ENCODE measurements at places on chromosomes 2 and 18. TPM values are rescaled to one million over a fixed set of nuclear protein-coding genes. Genes with fewer than 3 reads are reported as not detected.

DNA sequence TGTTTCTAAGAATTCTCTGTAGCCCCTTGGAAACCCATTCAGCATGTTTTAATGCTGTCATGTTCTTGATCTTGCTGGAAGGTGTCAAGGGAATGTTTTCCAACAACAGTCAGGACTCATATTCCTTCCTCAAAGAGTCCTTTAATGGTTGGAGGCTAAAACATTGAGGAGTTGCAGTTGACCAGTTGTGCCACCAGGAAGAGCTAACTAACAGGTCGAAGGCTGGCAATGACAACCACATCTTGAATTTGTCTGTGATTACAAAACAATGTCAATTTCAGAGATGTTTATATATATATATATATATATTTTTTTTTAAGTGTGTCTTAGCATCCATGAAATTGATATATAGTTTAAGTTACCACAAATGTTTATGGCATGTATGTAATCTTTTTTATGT lies 151.5 kb downstream of the INO80D start:
- no peak for DNase-seq

DNA sequence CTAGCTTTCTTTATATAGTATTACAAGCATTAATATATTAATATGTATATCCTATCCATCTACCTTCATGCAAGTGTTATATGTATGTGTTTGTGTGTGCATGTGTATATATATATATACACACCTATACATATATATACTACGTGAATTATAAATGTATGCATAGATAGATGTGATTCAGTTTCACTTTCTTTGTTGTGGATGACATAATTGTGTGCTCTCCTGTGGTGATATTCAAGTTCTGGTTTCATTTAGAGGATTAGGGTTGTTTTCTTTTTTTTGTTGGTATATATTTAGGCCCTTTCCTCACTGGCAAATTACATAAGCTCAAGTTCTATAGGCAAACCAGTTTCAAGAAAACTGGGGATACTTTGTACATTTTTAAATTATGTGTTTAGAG lies 225.7 kb upstream of the FANCL start:
- no peak for DNase-seq

CD8B2 gene
- polyA plus RNA-seq = not detected

- DNase-seq = no peak
These were observed 36.2 kb downstream of the EHD3 start for GRCh38 chr2:31270131-31270530.

All from muscle of arm (tissue), 14 donors.